ENCODE measurements at places on chromosomes 12 and 14.
A peak's percentile ranks its signal among the peaks of the same experiment; 100 is the strongest.

- no peak for DNase-seq
Measured at GRCh38 chr14:58861586-58861985, 223.8 kb downstream of the DACT1 start.

DNA sequence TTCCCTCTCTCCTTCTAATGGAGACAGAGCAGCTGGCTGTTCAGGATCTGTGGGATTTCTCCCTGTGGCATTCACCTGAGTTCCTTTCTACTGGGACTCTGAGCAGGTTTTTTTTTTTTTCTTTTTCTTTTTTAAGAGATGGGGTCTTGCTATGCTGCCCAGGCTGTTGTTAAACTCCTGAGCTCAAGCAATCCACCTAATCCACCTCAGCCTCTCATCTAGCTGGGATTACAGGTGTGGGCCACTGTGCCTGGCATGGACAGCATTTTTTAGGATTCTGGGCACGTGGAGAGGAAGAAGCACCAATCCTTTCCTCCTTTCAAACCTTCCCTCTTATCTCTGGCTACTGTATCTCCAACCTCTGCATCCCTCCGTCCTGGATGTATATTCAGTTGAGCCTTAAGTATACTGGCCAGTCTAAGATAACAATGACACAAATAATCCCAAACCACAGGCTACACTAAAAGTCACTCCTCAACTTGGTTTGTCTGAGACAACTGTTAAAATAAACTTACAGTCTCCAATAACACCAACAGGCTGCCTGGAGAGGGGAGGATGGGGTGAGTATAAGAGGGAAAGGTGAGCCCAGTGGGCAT is 16.4 kb upstream of the CELA1 start:
- no peak for DNase-seq

DNA sequence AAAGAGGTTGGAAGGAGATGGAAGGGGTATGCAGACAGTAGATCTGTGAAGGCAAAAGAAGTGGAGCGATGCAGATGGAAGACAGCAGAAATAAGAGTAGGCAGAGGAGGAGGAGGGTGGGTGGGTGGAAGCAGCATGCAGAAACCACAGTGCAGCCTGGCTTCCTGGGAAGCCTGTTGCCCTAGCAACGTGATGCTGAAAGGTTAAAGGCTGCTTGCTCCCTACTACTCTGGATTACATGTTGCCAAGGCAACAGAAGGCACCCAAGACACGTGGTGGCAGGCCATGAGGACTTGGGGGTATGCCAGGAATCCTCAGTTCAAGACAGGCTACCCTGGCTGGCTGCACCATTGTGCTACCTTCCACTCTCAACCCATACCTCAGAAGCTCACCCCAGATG is 129.6 kb downstream of the GRIN2B start:
- no peak for DNase-seq

GRCh38 chr12:64059685-64060084 is 162.4 kb downstream of the KICS2 start:
- DNase-seq = no peak

DNA sequence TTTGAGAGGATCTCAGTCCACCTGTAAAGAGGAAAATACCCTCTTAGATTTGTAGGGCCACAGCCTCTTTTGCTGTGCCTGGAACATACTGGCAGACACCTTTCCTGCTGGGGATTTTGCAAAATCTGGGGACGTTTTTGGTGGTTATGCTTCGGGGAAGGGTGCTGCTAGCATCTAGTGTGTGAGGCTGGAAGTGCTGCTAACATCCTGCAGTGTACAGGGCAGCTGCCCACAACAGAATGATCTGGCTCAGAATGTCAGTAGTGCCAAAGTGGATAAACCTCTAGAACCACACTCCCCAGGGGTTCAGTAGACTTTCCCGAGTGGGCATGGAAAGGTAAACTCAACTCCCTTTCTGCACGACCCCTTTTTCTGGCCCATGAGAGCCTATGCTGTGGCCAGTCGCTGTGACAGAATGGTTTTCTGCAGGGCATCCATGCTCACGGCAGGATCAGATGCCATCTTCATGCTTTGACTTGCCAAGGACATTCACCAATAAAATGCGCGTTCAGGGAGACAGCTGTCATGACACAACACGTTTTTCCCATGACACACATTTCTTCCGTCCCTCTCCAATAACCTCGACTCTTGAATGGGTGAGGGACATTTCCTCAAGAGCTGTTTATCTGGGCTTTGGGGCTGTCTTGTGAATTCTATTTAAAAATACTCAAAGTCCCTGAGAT is 240.9 kb downstream of the RGS6 start:
- no peak for DNase-seq

GRCh38 chr12:96368233-96368632 is 32.0 kb downstream of the CDK17 start:
- no peak for DNase-seq

DNA sequence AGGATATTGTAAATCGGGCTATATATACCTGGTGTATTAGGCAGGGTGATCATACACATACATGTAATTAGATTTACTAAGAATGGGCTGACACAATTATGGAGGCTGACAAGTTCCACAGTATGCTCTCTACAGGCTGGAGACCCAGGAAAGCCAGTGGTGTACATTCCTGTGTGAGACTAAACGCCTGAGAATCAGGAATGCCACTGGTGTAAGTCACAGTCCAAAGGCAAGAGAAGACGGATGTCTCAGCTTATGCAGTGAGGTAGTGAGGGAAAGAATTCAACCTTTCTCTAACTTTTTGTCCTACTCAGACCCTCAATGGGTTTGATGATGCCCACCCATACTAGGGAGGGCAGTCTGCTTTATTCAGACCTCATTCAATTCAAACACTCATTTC is 57.1 kb downstream of the METTL25 start:
- no peak for DNase-seq

DNA sequence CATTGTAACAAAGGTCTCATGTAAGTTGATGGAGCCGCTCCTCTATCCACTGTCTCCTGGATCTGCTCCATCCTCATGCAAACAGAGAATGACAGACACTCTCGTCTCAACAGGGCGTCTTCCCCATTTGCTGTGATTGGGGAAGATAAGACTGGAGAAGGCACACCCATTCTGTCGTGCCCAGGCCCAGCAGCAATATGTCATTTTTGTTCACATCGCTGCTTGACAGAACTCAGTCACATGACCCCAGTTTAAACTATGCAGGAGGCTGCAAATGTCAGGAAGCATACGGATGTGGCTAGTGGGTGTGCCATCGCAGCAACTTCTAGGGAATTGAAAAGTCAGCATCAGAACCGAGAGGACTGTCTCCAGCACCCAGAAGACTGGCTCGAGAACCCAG is 290.5 kb downstream of the TMEM132D start:
- DNase-seq = no peak

- no peak for DNase-seq
Measured at GRCh38 chr12:112891093-112892024, 15.4 kb upstream of the OAS1 start.

GRCh38 chr12:105429511-105429910 is 99.0 kb downstream of the C12orf75 start:
- DNase-seq = no peak

GRCh38 chr12:57008178-57008577 is 1.8 kb upstream of the ZBTB39 start:
- DNase-seq = peak; percentile 49

DNA sequence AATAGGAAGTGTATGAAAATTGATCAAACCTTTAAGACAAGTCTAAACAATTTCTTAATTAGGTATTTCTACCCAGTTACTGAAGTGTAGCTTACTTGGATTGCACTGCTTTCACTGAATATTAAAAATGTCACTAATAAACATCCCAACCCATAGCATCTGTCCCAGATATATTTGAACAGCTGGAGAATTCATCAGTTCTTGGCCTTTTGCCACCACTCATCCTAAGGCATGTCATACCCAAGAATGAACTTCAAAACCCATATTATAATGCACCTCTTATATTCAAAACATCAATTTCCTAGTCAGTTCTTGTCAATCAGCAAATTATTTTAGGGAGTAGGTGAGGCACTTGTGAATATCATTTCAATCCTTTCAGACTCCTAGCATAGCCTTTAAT is 392.3 kb downstream of the PAWR start:
- DNase-seq = peak; percentile 69

DNA sequence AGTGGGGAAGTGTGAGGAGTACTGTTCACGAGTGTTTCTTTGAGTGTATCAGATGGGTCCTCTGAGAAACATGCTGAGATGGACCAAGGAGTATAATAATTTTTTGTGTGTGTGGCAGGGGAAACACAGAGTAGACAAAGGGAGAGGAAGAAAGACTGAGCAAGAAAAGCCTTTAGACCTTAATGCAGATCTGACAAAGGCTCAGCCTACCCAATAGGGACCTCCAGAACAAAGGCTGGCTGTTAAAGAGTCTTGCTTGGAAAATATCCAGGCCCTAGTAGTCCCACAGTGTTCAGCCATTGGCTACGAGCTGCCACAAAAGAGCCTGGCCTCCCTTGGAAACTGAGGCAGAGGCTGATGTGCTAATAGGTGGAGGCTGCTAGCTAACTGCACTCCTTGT is 13.5 kb downstream of the COQ5 start:
- no peak for DNase-seq

- DNase-seq = peak; percentile 50
Measured at GRCh38 chr14:24436355-24437019, 6.1 kb downstream of the SDR39U1 start.

DNA sequence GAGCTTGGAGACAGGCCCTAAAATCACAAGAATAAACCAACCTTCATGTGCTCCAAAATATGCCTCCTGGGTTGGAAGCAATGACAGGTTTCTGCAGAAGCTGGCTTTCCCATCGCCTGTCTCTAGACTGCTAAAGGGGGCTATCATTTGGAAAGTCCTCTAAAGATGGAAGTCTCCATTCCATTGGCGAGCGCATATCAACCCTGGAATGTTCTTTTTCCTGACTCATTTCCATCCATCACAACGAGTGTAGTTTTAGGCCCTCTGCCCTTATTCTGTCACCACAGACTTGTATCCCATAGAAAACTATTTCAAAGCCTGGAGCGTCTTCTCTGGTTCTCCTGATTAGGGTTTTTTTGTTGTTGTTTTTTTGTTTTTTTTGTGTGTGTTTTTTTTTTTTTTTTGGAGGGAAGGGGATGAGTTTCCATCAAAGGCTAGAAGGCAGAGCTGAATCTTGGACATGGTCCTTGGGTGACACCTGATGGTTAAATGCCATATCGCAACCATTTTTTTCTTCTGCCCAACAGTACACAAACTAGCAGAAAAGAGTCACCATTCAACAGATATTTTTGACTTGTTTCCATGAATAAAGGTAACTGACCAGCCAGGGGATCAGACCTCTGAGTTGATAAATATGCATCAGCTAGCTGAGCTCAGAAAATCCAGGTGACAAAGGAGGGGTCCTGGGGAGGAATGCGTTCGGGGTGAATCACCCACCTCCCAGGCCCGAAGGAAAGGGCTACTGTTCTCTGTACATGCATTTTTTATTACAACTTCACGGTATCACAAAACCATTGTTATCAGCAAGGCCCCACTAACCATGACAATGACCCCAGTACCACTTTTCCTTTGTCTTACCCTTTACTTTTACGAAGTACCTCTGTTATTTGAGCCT is 40.5 kb downstream of the KCNA5 start:
- no peak for DNase-seq

GRCh38 chr12:123659996-123660727 is 10.8 kb upstream of the TCTN2 start:
- no peak for DNase-seq

DNA sequence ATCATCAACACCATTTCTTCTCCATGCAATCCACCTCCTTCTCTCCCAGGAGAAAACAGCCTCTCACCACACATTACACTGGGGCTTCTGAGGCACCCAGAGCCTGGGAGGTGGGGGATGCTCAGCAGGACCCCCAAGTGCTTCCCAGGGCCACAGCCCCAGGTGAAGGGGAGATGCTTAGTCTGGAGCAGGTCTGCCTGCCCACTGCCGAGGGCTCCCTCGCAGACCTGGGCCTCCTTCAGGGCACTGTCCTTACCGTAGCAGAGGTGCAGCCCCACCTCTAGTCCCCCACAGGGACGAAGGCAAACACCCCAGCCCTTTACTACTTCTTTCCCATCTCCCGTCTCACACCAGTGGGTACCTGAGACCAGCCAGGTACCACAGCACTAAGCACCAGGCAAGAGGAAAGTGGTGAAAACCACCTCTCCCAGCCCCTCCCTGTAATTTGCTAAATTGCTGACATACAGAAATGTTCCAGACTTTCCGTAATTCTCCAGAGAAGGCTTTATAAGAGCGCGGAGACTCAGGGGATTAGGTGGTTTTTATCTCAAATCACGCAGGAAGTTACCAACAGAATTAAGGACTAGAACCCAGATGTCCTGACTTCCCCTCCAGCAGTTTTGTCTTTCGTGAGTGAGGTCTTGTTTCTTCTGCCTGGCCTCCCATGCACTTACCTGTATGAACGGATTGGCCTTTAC is 59.0 kb downstream of the PLEKHG3 start:
- DNase-seq = no peak

GRCh38 chr12:121795034-121795968 is 1.8 kb upstream of the RHOF start:
- DNase-seq = peak; percentile 57

- no peak for DNase-seq
Measured at GRCh38 chr14:92565040-92565717, 51.6 kb downstream of the RIN3 start.

DNA sequence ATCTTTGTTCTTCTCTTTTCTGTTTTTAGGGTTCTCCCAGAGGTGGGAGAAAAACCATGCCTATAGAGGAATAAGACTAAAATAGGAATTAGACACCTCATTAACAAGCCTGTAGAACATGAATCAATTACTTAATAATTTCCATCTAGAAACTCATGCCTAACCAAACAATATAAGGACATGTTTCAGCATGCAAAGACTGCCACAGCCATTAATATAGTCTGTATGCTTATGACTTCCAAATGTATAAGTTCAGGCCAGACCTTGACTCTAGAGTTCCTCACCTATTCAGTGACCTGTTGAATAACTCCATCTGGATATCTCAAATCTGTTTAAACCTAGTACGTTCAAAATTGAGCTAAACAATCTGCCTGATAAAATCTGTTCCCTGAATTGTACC is 304.6 kb downstream of the BMP4 start:
- no peak for DNase-seq

- no peak for DNase-seq
Measured at GRCh38 chr12:47785036-47785886, 12.2 kb downstream of the SLC48A1 start.

- no peak for DNase-seq
Measured at GRCh38 chr12:118958520-118958919, 22.8 kb upstream of the SRRM4 start.

DNA sequence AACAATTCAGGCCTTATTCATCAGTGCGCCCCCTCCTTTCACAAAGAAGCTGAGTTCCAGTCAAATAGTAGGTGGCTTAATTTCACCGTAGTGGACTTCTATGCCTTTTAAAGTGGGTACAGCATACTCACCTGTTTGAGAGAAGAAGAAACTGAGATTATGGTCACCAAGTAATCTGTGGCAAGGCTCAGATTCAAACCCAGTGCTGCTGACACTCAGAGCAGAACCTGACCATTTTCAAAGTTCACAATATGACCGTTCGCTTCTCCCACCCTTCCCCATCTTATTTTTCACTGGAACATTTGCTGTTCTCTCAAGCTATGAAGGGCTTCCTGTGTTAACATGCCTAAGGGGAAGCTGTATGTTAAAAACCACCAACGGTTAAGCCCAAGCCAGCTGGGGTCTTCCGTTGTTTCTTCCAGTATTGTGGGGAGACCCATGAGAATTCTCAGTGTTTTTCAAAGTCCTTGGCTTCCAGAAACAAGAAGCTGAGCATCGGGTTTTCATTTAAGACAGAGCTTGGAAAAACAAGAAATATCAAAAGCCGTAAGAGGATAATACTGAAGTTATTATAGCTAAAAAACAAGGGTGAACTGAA is 6.1 kb upstream of the PSMA6 start:
- no peak for DNase-seq

Data from NCI-H2171 (cell line).